ENCODE measurements at places on chromosomes 13 and 19.

- DNase-seq = peak; percentile 36
Measured at GRCh38 chr19:49363268-49364082, at the start of gene DKKL1. Gene DKKL1 (plus strand): TSS chr19:49363877. CDS start chr19:49363999, 122 bp downstream.

- no peak for DNase-seq
Measured at GRCh38 chr19:2202366-2202765, 33.8 kb downstream of the PLEKHJ1 start.

DNA sequence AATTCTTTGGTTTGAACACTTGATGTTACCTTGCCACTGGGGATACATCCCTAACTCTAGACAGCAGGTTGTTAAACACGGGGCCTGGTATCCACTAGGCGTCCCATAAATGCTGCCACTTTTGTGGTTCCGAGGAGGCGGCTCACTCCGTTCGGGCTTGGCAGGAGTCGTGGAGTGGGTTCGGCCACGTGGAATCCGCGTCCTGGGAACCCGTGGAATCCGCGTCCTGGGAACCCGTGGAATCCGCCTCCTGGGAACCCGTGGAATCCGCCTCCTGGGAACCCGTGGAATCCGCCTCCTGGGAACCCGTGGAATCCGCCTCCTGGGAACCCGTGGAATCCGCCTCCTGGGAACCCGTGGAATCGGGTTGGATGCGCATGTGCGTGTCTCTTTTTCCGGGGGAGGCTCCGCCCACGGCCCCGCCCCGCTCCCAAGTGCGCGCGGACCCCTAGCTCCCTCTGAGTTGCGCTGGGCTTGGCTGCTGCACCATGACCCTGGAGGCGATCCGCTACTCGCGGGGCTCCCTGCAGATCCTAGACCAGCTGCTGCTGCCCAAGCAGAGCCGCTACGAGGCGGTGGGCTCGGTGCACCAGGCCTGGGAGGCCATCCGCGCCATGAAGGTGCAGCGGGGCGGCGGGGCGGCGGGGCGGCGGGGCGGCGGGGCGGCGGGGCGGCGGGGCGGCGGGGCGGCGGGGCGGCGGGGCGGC is at the start of gene MRI1:
Gene MRI1, plus strand, starts transcription at position 422 of the 707 bp plus-strand sequence. Its CDS starts 67 bp downstream, at position 489.
- peak; percentile 53 for DNase-seq

DNA sequence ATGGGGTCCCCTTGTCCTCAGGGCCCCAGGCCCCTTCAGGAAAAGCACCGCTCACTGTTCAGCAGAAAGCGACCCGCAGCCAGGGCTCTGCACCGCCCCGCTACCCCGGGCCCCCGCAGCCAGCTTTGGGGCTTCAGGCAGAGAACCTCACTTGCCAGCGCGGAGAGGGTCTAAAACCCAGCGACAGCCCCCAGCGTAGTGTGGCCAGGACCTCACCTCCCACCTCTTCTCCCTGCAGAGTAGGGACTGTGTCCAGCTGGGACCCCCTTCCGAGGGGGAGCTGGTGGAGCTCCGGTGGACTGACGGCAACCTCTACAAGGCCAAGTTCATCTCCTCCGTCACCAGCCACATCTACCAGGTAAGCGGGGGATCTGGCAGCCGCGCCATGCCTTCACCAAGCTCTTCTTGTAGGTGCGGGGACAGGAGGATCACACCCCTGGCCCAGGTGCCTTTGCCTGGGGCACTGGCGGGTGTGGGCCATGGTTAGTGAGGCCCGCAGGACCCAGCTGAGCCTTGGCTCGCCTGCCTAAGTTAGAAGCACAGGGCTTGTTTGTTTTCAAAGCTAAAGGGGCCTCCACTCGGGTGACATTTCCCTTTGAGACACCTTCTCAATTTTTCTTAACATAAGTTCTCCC is 175.7 kb downstream of the KDM4B start:
- DNase-seq = no peak

- no peak for DNase-seq
Measured at GRCh38 chr13:27631665-27632064, 10.0 kb downstream of the POLR1D start.

GRCh38 chr13:112619730-112620631 is 32.0 kb upstream of the TUBGCP3 start:
- DNase-seq = no peak

DNA sequence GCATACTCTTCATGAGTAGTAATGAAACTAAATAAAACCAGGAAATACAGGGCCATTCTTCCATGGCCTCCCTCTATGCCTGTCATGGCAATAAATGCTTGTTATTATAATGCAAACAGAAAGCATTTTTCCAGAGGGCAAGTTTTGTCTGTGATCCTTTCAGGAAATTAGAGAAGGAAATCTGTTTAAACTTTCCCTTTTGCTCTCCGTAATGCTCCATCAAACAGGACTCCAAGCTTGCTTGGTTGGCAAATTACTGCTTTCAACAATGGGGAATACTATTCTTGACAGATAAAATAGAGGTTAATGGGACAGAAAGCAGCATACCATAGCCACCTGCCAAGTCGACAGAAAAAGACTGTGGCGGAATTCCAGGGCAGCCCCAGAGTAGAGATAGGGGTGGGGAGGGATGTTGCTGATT is 252.5 kb downstream of the LHFPL6 start:
- no peak for DNase-seq

- DNase-seq = no peak
Measured at GRCh38 chr13:94115054-94115453, 364.4 kb downstream of the DCT start.

GRCh38 chr13:32036126-32036695 is 4.6 kb downstream of the FRY start:
- DNase-seq = no peak

DNA sequence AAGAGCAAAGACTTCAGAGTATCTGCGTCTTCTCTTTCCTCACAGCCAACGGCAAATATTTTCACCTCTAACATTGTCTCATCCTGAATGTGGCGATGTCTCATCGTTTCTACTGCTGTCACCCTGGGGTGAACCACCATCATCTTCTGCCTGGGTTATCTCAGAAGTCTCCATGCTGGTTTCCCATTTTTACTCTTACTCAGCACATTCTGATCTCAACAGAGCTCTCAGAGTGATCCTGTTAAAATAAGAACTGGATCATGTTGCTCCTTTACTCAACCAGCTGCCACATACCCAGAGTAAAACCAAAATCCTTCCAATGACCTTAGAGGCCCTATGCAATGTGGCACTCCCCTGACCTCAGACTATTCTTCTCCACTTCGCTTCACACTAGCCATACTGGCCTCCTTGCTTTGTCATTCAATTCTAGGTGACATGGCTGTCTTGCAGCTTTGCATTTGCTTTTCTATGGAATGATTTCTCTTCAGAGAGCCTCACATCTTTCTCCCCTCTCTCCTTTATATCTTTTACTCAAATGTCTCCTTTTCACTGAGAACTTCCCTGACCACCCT is 7.8 kb upstream of the OLFM4 start:
- DNase-seq = no peak

DNA sequence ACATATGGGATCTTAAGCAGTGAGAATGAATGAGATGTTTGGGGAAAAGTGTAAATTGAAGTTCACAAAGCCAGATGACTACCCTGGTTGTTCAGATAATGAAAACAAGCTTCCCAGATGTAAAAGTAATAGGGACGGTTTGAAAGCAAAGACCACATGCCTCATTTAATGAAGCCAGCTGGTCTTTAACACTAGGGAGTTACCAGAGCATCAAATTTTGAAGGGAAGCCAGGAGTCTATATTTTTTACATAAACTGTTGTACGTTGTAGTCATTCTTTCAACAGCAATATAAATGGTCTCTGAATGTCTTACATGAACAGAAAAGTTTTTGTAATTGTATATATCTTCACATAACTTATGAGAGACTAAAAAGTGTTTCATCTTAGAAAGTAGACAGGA is 2604.5 kb upstream of the PCDH20 start:
- DNase-seq = no peak

DNA sequence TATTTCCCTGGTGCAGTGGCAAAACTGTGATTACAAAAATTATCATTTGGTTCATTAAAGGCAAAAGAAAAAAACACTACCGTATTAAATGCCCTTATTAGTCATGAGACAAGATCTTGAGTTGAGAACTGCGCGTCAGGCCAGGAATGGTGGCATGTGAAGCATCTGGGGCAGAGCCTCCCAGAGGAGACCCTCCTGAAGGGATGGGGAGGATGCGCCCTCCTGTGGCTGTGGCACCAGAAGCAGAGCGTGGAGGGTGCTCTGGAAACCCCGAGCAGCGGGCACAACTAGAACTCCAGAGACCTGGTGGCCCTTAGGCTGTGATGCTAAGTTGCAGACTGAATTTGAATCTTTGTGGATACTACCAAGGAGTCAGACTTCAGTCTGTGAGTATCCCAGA is 11.5 kb downstream of the CUL4A start:
- no peak for DNase-seq

DNA sequence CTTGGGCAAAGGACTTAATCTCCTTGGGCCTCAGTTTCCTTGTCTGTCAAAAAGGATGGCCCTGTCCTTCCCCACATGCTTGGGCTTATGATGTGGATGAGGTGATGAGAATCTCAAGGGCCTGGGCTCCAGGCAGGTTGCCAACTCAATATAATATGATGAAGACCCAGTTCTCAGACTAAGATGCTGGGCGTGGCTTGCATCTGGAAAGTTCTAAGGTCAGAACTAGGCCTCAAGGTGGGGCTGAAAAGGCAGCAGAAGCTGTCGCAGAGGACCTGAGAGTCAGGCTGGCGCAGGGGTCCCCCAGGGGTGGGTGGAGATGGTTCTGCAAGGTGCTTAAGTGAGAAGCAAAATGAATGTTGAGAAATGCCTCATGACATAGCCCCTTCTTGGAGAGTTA is 58.8 kb downstream of the RGCC start:
- DNase-seq = no peak

GRCh38 chr19:13788991-13789390 is 6.3 kb upstream of the ZSWIM4 start:
- no peak for DNase-seq

- DNase-seq = no peak
Measured at GRCh38 chr19:12833738-12834565, 427 bp downstream of the RTBDN start.

GRCh38 chr13:90591927-90592268 is 755.6 kb upstream of the MIR17HG start:
- DNase-seq = no peak

DNA sequence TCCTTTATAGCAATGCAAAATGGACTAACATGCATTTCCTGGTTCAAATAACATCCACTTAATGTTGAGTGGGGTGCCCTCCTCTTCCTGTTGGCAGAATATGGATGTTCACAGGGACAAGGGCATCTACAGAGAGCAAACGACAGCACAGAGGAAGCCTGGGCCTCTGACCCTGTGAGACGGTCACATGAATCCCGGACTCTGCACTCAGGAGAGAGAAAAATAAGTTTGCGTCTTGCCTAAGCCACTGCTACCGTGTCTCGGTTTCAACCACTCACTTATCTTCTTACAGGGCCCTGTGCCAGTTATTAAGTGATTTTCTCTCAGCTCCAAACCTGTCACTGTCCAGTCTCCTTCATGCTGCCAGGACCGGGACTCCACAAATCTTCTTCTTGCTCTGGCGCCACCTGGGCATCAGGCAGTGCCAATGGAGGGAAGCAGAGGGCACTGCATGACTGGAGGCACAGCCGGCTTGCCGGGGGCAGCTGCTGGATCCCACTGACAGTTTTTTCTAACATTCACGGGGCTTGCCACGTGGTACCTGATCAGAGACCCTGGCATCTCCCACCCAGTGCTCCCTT is 11.8 kb downstream of the LIG1 start:
- no peak for DNase-seq

All from activated T-helper 1 cell treated with Interleukin-2 at 50 U/mL for 16 hours (primary cell).